ENCODE measurements at places on chromosomes 4 and X.
A peak's percentile ranks its signal among the peaks of the same experiment; 100 is the strongest.

DNA sequence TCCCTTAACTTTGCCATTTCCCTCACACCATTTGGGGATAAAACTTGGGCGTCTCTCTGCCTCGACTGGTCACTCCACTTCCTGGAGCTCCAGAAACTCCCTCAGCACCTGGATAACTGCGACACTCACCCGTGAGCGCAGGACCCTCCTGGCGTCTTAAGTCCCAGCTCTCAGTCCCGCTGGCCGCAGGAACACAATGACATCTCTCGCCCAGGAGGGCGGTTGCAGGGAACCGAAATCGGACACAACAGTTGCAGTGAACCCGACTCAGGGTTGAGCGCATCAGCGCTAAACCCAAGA, 370.9 kb upstream of the SMIM31 start:
- DNase-seq = no peak

DNA sequence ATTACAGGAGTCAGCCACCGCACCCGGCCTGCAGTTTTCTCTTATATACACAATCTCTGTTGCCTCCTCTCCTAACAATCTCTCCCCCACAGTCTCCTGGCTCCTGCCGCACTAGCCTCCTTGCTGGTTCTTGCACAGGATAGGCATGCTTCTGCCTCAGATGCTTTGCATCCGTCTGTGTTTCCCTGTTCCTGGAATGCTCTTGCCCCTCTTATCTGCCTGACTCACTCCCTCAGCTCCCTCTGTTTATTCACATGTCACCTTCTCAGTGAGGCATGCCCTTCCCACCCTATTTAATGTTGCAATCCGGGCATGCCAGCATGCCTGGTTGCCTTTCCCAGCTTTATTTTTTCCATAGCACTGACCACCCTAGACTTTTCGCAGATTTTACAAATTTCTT, 161.9 kb downstream of the PHF8 start:
- no peak for DNase-seq

GRCh38 chrX:45524805-45525204, 324.1 kb upstream of the DIPK2B start:
- no peak for DNase-seq

DNA sequence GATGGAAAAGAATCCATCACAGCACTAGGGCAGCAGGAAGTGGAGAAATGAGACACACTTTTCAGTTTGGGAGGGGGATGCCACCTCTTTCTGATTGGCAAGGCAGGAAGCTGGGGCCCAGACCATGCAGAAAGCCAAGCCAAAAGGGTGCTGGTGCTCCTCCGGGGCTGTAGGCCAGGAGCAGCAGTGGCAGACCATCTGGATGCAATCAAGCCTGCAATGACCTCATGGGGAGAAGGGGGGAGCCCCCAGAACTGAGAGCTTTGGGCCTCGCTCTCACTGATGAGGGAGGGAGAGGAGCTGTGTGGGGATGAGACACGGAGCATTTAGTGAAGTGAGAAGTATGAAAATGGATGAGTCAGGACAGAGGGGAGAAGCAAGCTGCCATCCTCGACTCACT, 141.3 kb upstream of the NALF2 start:
- peak; percentile 14 for DNase-seq

DNA sequence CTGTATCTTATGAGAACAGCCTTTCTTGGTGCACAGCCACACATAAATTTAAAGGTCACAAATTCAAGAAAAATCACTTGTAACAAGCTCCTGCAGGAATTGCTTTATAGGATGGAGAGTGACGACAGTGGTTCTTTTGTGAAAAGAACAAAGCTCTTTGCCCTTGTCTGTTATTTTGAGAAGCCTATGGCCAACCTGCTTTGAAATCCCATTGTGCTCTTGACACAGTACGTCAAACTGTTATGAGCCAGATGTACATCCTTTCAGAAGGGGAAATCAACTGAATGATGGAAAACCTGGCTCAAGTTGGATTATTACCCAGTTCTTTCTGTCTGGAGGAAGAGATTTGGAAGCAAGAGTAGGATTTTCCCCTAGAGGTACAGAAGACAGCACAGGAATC, 1454.2 kb downstream of the ARAP2 start:
- DNase-seq = no peak

- no peak for DNase-seq
Observed at GRCh38 chrX:31523884-31524536, 452.2 kb upstream of the FTHL17 start.

- no peak for DNase-seq
Observed at GRCh38 chr4:32624943-32625603, 1904.9 kb downstream of the PCDH7 start.

GRCh38 chrX:95536661-95537060, 1148.0 kb upstream of the DIAPH2 start:
- DNase-seq = no peak

- no peak for DNase-seq
Observed at GRCh38 chr4:162565730-162566129, 401.9 kb upstream of the FSTL5 start.

DNA sequence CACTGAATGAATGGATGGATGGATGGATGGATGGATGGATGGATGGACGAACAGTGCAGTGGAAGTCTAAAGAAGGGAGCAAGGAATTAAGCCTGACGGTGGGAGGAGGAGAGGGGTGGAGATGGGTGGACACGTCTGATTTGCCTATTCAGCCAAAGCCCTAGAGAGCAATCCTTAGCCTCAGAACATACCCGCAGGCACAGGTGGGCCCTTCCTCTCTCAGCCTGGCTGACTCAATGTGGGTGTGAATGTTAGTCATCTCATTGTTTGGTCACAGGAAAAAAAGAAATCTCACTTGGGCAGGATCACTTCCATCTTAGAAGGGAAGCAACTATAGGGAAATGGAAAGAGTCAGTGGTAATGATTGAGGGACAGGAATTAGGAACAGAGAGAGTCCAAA, 165.9 kb downstream of the PJA1 start:
- DNase-seq = peak; percentile 9

- DNase-seq = no peak
Observed at GRCh38 chr4:54318904-54319303, 89.8 kb downstream of the PDGFRA start.

GRCh38 chrX:43998374-43998773, 25.2 kb upstream of the NDP start:
- DNase-seq = no peak

- no peak for DNase-seq
Observed at GRCh38 chr4:53321151-53321983, 44.5 kb downstream of the SCFD2 start.

DNA sequence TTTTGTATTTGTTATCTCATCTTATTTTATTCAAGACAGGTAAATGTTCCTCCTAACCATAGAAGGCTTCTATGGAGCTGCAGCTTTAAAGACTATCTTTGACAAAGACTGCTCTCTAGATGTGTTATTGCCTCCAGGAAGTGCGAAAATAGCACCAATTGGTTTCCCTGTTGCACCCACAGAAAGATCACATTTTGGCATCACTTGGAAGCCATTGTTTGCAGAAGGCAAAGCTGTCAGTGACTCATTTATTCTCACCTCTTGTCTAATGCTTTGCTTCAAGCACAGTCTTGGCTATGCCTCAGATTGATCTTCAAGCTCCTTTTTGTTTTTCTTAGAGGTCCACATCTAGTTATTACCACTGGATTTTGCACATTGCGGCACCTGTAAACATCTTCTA, 150.3 kb downstream of the PCDH7 start:
- peak; percentile 21 for DNase-seq

GRCh38 chr4:8069102-8069752, 89.4 kb downstream of the ABLIM2 start:
- DNase-seq = no peak

- no peak for DNase-seq
Observed at GRCh38 chr4:153497091-153497531, 31.0 kb downstream of the TMEM131L start.

GRCh38 chrX:114715096-114715495, 131.2 kb downstream of the HTR2C start:
- no peak for DNase-seq

DNA sequence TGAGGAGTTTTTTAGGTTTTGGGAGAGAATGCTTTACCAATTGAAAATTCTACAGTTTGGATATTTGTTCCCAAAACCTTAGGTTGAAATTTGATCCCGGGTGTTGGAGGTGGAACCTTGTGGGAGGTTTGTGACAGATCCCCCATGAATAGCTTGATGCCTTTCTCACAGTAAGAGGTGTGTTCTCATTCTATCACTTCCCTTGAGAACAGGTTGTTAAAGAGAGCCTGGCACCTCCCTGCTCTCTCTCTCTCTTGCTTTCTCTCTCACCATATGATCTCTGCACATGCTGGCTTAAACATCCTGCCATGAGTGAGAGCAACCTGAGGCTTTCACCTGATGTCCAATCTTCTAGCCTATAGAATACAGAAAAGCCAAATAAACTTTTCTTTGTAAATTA, 1475.5 kb upstream of the AGA start:
- DNase-seq = no peak

DNA sequence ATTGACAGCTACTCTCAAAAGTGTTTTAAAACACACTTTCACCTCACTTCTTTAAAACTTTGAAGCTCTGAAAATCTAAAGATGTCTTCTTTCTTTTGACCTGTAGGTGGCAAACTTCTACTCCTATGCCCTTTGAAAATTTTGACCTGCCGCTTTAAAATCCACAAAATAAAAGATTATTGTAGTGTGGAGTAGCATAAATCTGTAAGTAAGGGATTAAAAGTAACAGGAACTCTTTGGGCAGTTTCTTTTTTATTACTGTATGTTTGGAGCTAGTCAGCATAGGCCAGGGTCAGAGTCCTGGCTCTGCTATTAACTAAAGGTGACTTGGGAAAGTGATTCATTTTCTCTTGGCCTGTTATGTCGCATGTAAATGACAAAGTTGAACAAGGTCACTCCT, 25.5 kb downstream of the BBS12 start:
- no peak for DNase-seq

GRCh38 chrX:134865682-134866255, 125.0 kb upstream of the SMIM10 start:
- DNase-seq = no peak

DNA sequence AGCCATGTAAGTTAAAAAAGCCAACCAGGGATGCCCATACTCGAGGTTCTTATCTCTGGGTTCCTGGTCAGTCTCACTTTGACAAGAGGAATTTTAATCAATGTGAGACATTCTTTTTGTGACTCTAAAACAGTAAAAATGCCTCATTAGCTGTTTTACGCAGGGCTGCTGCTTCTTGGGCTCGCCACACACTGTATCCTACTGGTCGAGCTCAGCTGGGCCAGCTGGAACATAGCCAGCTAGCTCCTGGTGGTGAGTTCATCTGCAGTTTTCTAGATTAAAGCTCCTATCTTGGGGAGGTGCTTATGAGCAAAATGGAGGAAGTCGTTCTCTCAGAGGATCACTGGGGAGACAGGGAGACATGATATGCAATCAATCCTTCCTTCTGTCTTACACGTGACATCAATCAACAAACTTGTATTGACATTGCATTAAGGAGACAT, 55.9 kb upstream of the LEF1 start:
- DNase-seq = no peak

DNA sequence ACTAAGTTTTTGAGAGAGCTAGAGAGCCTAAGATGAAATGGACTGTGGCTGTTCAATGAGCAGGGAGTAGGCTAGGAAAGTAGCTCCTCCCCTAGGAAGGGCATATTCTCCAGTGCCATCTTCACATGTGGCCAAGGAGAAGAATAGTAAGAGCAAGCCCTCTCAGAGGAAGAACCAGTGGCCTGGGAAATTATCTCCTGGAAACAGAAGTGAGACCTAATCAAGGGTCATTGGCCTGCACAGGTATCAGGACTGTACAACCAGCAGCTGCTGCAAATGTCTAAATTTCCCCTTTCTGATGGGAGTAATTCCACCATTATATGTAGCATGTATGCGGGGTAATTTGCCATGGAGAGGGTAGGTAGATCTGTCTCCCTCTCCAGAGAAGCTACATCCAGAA, 334.8 kb upstream of the RASGEF1B start:
- no peak for DNase-seq

DNA sequence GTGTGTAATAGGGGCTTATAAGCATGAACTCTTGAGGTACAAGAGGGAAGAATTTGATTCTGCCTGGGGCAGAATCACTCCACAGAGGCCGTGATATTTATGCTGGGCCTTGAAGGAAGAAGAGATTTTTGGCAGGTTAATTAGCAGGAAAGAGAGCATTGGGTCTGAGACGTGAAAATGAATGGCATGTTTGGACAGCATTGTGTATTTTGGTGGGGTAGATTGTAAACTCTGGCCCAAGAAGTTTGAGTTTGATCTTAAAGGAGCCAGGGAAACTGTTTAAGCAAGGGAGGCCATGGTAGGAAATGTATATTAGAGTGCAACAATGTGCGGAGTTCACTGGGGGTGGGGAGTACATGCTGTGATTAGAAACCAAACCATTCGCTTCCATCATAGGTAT, 62.4 kb downstream of the NPNT start:
- DNase-seq = no peak

GRCh38 chr4:37440501-37440900, 196.0 kb downstream of the NWD2 start:
- no peak for DNase-seq

- no peak for DNase-seq
Observed at GRCh38 chr4:57168982-57169381, 58.8 kb upstream of the IGFBP7 start.

GRCh38 chrX:42869659-42870476, 91.9 kb upstream of the PPP1R2C start:
- no peak for DNase-seq

- no peak for DNase-seq
Observed at GRCh38 chr4:70901607-70901983, 574 bp upstream of the MOB1B start.

GRCh38 chr4:124061413-124061812, 651.1 kb downstream of the ANKRD50 start:
- DNase-seq = no peak

- no peak for DNase-seq
Observed at GRCh38 chr4:130029442-130029841, 933.5 kb downstream of the C4orf33 start.

GRCh38 chrX:44667771-44668170, 125.1 kb upstream of the FUNDC1 start:
- DNase-seq = no peak

- no peak for DNase-seq
Observed at GRCh38 chr4:162912482-162912881, 254.2 kb downstream of the NAF1 start.

DNA sequence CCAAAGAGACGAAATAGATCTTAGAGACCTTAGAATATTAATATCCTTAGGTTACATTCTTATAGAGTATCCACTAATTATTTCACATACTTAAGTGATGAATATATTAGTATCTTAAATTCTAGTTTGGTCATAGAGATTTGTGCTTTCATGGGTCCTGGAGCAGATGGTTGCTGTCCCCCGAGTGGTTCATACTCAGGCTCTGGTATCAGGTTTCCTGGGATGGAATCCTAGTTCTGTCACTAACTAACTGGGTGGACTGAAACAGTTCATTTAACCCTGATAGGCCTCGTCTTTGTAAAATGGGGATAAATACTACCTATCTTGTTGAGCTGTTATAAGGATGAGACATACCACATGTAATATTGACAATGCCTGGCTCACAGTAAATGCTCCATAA, 264.6 kb downstream of the TENM3 start:
- DNase-seq = no peak
